ENCODE measurements at places on chromosomes 4 and X.

DNA sequence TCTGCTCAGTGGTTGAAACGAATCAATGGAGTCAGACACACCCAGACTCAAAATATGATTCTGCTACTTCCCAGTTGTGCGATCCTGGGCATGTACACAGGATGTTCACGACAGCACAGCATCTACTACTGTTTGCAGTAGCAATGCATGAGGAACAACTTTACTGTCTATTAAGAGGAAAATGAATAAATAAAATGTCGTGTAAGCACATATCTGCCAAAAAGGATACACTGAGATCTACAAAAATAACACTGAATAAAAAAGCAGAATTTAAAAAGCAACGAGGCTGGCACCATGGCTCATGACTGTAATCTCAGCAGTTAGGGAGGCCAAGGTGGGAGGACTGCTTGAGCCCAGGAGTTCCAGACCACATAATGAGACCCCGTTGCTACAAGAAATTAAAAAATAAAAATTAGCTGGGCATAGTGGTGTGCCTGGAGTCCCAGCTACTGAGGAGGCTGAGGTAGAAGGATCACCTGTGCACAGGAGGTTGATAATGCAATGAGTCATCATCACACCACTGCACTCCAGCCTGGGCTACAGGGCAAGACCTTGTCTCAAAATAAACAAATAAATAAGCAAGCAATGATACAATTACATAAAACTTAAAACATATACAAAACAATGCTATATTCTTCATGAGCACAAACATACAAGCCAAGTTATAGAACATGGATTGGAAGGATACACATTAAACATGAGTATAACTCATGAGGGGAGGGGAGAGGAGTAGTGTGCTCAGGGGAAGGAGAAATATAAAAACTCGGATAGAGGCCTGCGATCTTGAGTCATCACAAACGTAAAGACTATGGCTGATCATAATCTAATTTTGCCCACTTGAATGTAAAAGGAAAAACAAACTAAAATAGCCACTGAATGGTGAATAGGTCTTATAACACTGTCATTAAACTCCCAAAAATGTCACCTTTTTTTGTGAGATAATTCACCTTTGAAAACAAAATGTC, 8.6 kb downstream of the CFAP97 start:
- DNase-seq: no peak

DNA sequence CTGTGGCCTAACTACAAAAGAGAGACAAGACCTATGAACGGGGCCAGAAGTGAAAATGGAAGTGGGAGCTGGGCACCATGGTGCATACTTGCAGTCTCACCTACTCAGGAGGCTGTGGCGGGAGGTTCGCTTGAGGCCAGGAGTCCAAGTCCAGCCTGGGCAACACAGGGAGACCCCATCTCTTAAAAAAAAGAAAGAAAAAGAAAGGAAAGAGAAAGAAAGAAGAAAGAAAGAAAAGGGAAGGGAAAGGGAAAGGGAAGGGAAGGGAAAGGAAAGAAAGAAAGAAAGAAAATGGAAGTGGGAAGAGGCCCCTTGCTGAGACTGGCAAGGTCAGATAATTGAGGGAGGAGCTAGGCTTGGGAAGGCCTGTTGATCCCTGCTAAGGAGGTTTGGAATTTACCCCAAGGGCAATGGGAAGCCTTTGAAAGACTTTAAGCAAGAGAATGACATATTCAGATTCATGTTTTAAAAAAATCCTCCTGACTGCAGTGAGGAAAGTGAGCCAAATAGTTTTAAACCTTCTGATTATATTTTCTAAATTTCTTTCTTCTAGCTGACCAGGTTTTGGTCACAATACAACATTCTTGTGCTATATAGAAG, 17.7 kb upstream of the HERC5 start:
- DNase-seq: no peak

- DNase-seq: no peak
Observed at GRCh38 chrX:115214151-115214550, 19.7 kb downstream of the LRCH2 start.

- DNase-seq: no peak
Observed at GRCh38 chr4:158166701-158167100, 6.1 kb downstream of the GASK1B start.

GRCh38 chr4:153620352-153620751, 63.7 kb upstream of the TLR2 start:
- DNase-seq: no peak

- DNase-seq: no peak
Observed at GRCh38 chrX:17028356-17028755, 81.9 kb downstream of the REPS2 start.

DNA sequence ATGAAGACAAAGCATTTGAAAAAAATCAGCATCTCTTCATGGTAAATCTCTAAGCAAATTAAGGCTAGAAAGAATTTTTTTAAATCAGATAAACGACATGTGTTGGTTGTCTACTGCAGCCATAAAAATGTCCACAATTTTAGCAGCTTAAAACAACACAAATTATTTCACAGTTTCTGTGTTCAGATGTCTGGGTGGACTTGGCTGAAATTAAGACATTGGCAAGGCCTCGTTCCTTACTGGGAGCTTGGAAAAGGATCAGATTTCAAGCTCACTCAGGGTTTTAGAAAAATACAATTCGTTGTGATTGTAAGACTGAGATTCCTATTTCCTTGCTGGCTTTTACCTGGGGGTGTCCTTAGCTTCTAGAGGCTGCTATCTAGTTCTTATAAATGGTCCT, 1470.6 kb downstream of the PCDH19 start:
- no peak for DNase-seq

GRCh38 chr4:168076989-168077725, 15.2 kb upstream of the ANXA10 start:
- peak; percentile 66 for DNase-seq

DNA sequence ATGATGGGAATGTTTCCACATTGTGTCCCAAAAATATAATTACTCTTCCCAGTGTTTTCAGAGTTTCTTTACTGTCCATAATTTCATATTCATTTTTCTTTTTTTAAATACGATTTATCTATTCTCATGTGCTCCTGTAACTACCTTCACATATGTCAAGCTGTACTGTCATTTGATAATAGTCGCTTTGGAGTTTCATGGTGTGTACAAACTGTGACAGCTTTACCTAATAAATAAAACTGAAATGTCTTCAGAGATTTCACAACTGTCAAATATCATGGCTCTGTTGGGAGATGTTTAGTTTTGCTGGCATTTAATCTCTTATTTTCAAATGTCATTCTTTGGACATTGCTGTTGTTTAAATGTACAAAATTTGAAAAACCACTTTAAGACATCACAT, 450.2 kb downstream of the TLL1 start:
- DNase-seq: no peak

DNA sequence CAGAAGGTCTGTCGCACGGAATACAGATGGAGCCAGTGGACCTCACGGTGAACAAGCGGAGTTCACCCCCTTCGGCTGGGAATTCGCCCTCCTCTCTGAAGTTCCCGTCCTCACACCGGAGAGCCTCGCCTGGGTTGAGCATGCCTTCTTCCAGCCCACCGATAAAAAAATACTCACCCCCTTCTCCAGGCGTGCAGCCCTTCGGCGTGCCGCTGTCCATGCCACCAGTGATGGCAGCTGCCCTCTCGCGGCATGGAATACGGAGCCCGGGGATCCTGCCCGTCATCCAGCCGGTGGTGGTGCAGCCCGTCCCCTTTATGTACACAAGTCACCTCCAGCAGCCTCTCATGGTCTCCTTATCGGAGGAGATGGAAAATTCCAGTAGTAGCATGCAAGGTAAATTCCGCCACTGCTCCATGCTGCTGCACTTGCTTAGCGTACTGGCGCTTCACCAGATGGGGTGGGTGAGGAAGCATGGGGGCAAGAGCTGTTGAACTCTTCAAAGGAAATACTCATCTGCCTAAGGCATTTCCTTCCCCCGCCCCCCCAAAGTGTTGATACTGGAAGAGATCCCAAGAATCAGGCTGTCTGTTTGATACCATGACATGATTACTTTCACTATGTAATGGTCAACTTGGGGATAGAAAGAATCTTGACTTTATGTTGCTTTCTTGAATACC, 24.8 kb downstream of the KLF3 start:
- no peak for DNase-seq

DNA sequence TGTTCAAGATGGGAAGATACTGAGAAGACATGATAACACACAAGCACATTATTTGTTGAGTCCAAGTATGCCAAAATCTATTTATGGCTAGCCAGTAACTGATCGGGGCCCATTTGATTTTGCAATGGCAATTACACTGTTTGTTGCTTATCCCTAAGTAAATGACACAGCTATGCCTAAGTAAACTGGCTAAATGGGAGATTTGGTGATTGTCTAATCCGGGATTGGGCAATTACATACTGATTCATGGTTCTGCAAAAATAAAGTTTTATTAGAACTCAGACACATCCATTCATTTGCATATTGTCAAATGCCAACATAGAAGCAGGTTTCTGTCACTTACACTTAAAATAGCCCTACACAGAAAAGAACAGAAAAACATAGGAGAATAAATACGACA, 140.2 kb upstream of the TBL1X start:
- no peak for DNase-seq

DNA sequence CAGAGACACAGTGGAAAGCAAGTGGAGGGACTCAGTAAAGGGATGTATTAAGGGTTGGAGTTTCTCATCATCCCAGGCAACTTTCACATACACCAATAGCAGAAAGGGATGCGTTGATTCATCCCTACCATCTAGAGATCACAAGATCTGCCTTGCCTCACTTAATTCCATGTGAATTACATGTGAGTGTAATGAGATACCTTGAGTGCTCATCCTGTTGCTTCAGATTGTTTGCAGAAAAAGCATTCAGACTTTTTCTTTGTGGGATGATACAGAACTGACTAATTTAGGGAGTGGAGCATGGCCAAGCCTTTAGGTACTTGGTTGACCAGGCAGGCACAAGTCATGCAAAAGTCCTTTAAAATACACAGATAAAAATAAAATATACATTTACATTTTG, 124.8 kb upstream of the SLIT2 start:
- DNase-seq: no peak

DNA sequence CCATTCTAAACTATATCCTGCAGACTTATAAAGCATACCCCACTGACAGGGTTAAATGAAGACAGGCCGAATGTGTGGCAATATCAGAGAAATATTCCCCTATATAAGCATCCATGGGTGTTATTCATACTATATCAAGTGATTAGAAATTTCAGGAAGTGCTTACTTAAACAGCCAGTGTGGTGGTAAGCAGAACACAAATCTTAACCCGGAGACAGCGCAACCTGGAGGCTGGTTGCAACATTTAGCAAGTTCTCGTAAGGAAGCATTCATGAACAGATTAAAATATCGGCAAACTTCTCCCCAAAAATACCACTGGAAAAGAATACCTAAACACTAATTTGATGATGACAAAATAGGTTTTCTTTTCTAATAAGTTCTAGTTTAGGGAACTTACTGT, 261.2 kb downstream of the CBLL2 start:
- no peak for DNase-seq

- DNase-seq: no peak
Observed at GRCh38 chr4:179748837-179749236, 2306.6 kb upstream of the AGA start.

DNA sequence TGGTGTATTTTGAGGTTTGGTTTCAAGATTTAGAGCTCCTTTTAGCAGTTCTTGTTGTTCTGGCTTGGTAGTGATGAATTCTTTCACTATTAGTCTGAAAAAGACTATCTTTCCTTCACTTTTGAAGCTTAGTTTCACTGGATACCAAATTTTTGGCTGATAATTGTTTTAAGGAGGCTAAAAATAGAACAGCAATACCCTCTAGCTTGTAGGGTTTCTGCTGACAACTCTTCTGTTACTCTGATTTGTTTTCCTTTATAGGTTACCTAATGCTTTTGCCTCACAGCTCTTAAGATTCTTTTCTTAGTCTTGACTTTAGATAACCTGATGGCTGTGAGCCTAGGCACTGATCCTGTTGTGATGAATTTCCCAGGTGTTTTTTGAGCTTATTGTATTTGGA, 33.6 kb upstream of the HEPH start:
- no peak for DNase-seq

- no peak for DNase-seq
Observed at GRCh38 chr4:68883870-68884269, 67.7 kb downstream of the UGT2A3 start.

DNA sequence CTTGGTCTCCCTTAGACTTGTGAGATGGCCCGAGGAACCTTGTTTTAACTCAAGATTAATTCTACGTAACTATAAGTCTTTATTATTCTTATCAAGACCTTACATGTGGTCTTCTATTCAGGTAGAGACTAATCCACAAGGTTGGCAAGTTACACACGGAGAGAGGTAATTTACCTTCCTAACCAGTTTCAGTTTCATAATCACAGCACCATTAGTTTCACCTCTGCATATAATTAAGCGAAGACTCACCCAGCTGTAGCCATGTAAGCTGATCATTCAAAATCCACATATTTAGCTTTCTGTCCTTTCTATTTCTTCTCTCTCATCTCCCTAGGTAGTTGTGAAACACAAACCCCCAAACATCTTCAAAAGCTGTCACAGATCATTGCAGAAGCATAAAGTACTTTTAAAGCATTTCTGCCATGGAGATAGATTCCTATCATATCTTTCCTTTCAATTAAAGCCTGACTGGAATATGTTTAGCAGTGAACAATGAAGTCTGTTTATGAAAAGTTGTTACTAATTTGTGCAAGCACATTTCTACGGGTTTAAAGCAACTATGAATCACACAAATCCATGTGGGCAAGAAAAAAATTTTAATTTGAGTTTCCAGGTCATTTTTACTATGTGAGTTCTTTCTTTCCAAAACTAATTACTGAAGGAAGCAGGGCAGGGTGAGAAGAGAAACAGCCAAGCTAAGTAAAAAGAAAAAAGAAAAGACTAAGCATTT, 78.5 kb downstream of the BTC start:
- no peak for DNase-seq

- DNase-seq: no peak
Observed at GRCh38 chrX:1380672-1381233, 11.2 kb downstream of the SLC25A6 start.

GRCh38 chr4:55517526-55518229, 29.0 kb downstream of the CLOCK start:
- no peak for DNase-seq

DNA sequence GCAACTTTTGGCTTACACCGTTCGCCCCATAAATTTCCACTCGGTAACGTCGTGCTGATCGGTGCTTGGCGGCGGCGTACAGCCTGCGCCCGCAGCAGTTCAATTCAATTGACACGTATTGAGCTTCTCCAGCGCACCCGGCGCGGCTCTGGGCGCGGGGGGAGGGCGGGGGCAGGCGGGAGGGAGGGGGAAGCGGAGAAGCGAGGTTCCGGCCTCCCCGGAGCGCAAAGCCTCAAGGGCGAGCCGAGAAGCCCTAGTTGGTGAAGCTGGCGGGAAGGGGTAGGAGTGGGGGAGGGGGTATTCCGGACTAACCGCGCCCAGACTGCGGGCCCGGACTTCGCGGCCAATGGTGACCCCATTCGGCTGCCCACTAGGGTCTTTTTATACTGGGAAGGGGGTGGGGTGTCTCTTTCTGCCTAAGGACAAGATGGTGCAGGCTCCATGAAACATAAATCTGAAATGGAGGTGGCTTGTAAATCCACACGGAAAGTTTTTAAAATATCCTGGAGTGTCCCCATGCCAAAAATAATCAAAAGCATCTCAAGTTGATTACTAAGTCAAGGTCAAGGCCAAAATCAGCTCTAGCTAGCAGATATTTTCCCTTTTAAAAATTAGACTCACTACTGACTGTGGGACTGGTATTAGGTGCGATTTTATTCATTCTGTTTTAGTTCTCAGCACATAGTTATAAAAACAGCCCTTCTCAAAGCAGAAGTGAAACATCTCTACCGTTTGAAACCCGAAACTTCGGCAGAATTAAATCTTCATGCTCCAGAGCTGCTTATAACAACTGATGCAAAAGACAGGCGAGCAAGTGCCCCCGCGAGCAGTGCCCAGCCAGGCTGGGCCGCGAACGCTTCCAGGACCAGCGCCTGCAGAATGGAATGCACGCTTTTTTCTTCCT, 1.5 kb upstream of the BCOR start:
- peak; percentile 57 for DNase-seq
